Right atrium auricular region (tissue), 2 donors: ENCODE measurements at places on chromosomes 5 and 9. TPM values are rescaled to one million over a fixed set of nuclear protein-coding genes. Genes with fewer than 3 reads are reported as not detected.

- DNase-seq: no peak
Measured at GRCh38 chr5:179373961-179374505, 28.8 kb upstream of the ADAMTS2 start.

PDZD2 gene
- 79.5 TPM for total RNA-seq

LCN1 gene
- total RNA-seq: not detected

DNA sequence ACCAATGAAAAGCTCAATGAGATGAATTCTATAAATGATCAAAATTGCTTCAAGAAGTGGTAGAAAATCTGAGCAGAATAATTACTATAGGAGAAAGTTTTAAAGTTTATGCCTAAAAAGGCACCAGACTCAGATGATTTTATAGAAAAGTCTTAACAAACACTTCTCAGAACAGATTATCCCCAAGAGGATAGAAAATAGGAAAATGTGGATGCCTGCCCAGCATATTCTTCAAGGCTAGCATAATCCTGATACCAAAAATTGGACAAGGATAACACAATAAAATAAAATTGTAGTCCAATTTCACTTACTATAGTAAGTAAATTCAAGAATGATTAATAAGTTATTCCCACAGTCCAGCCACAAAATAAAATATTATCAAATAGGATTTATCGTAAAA lies 397.0 kb downstream of the NR2F1-AS1 start:
- DNase-seq: no peak

GRCh38 chr5:134465816-134466240 lies 54.1 kb upstream of the CDKN2AIPNL start:
- DNase-seq: peak; percentile 93

GRCh38 chr5:14627270-14627669 lies 37.2 kb upstream of the OTULIN start:
- DNase-seq: no peak

LCN12 gene
- total RNA-seq: 10.8 TPM

GRCh38 chr5:91144491-91145332 lies 238.4 kb downstream of the ARRDC3 start:
- no peak for DNase-seq

LHX3 gene
- not detected for total RNA-seq

DNA sequence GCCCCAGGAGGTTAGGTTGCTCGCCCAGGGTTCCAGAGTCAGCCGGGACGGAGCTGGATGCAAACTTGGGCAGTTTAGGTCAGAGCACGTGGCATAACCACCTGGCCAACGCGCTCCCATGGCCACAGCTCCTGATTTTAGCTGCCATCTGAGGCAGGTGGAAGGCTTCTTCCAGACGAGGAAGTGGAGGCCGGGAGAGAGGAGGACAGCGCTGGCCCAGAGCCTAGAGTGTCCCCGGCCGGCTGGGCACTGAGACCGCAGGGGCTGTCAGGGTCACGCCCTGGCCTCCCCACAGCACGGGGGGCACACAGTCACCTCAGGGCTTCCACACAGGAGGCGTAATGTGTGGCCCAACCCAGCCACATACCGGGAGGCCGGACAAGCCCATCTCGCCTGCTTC lies 16.1 kb upstream of the PHYKPL start:
- no peak for DNase-seq

DNA sequence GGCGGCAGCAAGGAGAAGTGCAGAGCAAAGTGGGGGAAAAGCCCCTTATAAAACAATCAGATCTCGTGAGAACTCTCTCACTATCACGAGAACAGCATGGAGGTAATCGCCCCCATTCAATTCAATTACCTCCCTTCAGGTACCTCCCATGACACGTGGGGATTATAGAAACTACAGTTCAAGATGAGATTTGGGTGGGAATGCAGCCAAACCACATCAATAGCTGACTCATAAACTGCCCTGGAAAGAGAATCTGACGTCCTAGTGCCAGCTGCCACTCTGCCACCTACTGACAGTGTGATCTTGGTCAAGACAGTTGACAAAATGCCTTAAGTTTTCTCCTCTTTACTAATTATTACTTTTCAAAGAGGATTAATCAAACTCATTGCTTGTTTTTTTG lies 128.3 kb downstream of the GPBP1 start:
- DNase-seq: no peak

GRCh38 chr5:90767710-90768109 lies 209.1 kb downstream of the ADGRV1 start:
- no peak for DNase-seq
